AG09319 (cell line): ENCODE measurements at places on chromosomes 12 and 14.

DNA sequence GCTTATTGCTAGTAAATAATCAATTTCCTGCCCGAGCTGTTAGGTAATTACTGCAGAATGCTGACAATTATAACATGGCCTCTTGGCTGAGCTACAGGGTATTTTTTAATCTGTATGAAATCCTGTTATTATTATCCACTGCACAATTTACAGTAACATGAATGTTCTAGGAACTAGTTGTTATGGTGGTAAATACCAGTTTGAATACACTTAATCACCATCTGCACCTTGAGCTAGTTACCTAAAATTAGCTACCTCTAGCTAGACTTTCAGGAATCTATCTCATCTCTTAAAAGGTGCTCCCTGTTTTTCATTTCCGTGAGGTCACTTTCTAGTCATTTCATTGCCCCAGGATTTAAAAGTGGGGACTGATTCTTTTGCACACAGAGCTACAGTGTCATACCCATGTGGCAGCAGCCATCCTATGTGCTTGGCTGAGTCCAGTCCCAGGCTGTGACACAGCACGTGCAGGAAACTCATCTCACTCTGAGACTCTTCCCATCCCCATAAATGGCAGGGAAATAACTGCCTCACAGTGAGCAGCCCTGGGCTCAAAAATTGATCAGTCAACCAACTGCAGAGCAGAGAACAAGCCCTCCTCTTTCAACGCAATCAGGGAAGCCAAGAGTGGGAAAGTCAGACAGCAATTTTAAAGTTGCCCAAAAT, 37.6 kb downstream of the DCP1B start:
- DNase-seq: no peak

- DNase-seq: no peak
Observed at GRCh38 chr14:71742485-71742884, 189.7 kb upstream of the RGS6 start.

DNA sequence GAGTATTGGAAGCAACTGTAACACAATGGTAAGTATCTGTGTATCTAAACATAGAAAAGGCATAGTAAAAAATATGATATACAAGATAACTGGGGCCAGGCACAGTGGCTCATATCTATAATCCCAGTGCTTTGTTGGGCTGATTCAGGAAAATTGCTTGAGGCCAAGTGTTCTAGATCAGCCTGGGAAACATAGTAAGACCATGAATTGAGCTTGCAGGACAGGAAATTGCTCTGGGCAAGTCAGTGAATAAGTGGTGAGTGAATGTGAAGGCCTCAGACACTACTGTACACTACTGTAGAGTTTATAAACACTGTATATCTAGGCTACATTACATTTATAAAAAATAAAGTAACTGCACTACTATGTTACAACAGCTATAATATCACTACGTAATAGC, 75.2 kb downstream of the GPR135 start:
- no peak for DNase-seq

- DNase-seq: no peak
Observed at GRCh38 chr12:72829838-72830237, 557.7 kb downstream of the TRHDE start.
